ENCODE measurements at places on chromosomes 7 and 10.

GRCh38 chr7:38881015-38881414 lies 28.0 kb downstream of the VPS41 start:
- no peak for DNase-seq

DNA sequence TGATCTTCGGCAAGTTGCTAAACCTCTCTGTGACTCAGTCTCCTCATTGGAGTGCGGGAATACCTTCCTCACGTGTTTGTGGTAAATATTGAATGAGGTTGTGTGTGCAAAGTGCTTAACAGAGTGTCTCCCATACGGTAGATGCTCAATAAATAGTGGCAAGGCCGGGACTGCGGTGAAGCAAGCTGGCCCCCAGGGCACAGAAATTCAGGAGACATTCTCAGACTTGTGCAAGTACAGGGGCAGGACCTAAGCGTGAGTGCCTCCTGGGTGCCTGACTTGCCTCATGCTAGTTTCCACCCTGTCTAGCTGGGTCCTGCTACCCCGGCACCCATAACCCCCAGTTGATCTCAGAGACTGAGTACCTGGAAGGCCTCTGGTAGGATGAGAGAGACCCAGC lies 97.8 kb downstream of the CDH23 start:
- DNase-seq = no peak

- no peak for DNase-seq
Measured at GRCh38 chr10:26372513-26373354, 65.4 kb upstream of the APBB1IP start.

DNA sequence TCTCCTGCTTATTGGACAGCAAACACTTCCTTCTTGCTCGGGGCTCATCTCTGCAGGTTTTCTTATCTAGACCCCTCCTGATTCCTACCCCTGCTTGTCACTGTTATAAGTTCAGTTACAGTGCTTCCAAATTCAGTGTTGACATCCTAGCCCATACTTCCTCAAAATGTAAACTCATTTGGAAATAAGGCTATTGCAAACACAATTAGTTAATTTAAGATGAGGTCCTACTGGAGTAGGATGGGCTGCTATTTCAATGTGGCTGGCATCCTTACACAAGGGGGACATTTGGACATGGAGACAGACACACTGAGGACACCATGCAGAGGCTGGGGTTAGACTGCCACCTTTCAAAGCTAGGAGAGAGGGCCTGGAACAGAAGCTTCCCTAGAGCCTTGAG lies 85.2 kb upstream of the NPVF start:
- no peak for DNase-seq

DNA sequence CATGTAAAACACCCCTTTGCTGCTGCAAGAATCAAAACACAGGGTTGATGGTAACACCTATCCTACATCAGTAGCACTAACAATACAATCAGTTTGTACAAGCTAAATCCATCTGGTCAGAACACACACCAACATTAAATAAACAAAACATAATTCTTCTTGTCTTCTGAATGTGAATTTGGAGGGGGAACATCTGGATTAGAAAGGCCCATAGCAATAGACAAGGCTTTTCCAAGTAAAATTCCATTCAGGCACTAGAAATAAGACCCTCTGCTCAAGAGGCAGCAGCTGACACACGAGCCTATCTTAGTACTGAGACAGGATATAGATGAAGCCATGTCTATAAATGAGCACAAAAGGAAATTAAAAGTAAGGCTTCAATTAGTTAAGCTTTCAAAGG lies 839.9 kb upstream of the LRRTM3 start:
- DNase-seq = no peak

GRCh38 chr7:130733931-130734814 lies at the start of gene KLF14:
Gene KLF14 (minus strand): TSS chr7:130734207. CDS start chr7:130734033, 174 bp downstream.
- no peak for DNase-seq

DNA sequence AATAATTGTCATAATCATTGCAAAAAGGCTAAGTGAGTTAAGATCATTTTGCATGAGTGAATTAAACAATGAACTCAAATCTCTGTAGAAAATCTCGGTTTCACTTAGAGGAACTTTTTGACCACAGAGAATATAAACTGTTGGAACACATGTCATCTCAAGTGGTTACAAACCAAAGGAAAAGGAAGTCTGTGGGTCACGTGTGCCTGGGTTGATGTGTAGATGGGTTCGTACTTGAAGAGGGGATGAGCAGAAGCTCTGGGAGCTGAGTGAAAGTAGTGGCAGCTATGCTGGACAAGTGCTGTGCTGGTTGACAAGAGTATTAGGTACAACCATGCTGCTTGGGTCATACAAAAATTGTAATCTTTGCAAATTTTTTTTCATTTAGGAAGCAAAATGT lies 35.0 kb downstream of the GLRX3 start:
- DNase-seq = no peak

DNA sequence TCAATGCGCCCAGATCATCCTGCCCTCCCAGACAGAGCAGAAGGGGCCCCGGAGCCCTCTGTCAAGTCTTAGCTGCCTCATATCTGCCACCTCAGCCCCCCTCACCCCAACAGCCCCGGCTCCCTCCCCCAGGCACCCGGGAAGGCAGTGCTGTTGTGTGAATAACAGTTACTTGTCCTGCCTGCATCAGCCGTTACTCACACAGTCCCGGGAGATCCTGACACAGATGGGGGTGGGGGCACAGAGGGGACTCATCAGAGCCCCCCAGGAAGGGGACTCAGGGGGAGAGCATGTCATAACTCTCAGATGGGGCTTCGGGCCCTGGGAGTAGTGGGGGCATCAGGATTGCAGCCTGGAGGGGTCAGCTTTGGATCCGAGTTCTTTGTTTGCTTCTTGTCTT lies 12.4 kb upstream of the SERPINE1 start:
- no peak for DNase-seq

DNA sequence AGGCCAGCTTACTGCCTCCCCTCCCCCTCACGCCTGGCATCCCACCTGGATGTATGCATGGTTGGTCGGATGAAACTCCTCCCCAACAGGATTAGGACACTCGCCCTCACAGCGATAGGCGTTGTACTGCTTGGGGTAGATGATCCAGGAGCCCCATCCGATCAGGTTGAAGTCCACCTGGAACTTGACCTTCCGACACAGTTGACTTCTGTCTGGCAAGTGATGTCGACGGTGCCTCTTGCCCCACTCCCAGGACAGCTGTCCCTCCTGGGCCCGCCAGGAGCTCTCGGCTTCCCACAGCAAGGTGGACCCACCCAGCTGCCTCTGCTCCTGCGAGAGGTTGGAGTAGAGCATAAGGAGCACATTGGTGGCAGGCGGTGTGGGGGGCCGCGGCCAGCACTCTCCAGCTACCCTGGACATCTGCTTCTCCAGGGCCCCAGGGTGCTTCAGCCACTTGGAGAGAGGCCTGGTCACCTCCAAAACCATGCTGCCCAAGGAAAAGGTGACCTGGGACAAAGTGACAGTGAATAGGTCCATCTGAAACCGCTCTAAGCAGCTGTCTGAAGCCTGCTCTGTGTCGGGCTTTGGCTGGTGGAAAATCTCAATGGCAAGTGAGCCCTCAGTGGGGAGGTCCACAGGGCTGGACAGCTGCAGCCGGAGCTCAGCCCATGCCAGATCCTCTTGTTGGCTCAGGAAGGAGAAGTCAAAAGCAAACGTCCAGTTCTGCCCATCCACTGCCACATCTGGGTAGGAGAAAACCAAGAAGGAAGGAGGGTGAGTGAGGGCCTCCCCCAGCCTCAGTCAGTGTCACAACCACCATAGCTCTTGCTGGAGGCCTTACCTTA lies 6.0 kb downstream of the NODAL start:
- DNase-seq = no peak

DNA sequence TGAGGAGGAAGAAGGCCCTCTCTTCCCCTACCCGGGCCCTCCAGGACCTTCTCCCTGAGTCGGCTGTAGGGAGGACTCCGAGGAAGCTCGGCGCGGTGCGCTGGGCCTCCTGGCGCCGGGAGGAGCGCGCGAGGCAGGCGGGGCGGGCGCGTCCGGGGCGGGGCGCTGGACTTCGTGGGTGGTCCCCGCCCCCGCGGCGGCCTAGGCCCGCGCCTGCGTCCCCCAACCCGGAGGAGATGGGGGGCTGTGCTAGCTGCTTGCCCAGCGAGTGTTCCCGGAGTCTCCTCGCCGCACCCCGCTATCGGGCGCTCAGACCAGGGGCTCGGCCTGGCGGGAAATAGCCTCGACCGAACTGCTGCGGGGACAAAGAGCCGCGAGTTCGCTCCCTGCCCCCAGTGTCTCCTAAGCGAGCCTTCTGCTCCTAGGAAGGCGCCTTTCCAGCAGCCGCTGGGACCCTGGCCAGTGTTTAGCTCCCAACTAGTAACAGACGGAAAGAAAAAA lies 19.2 kb upstream of the SMO start:
- DNase-seq = no peak

DNA sequence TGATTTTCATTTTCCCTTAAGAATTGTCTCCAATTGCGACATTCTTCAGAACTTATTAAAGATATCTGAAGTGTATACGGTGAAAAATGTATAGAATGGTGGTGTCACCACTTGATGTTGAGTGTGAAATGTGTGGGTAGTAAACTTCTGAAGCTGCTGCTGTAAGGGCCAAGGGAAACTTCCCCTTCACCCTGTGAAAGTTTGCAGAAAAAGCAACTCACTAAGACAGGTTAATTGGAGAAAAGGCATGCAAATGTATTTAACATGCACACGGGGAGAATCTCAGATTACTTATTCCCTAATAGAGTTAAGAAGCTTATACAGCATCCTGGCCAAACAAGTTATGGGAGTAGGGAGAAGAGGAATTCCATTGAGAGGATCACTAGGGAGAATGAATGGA lies 173.0 kb downstream of the NSUN6 start:
- no peak for DNase-seq

- no peak for DNase-seq
Measured at GRCh38 chr10:106635947-106636346, 528.6 kb downstream of the SORCS1 start.

- peak; percentile 53 for DNase-seq
Measured at GRCh38 chr10:13956826-13957225, 370.1 kb downstream of the PRPF18 start.

DNA sequence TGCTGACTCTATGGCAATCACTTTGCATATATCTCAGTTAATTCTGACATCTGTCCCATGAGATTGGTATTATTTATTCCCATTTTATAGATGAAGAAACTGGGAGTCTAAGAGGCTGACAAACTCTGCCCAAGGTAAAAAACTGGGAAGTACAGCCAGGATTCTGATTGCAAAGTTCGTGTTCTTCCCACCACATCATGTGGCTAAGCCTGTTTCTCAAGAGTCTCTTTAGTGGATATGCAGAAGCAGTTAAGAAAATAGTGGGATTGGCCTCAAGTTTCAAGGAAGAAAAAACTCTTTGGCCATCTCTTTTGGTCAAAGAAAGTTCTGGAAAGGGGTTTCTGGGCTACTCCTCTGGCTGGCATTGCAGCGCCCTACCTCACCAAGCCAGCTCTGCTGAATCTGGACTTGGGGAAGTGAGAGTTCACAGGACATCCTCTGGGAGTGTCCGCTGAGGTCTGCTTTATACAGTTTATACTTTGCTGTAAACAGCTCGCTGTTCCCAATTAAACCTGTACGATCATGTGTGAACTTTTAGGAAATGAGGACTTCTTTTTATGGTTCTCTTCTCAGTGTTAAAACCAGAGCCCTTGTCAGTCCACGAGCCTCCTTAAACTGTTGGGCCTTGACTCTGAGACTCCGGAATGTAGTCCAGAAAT lies 12.2 kb upstream of the BMPR1A start:
- DNase-seq = no peak
